ENCODE measurements at places on chromosomes 5 and 9.

GRCh38 chr9:94887721-94888120 lies 161.2 kb downstream of the AOPEP start:
- DNase-seq: no peak

DNA sequence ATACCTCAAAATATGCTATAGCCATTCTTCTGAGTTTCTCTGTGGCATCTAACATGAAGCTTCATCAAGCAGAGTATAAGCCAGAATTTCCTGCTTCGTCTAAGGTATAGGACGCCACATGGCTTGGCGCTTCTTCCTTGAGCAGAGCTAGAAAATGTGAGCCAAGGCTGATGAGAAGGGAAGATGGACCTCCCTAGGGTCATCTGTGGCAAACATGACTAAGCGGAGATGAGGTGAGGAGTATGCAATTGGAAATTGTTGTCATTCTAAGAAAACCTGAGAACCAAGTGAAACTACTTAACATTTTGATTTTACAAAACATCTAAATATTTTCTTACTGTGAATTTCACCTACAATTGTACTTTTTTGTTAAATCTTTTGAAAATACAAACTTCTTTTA lies 466.5 kb downstream of the PSAT1 start:
- no peak for DNase-seq

- no peak for DNase-seq
These were observed 9.4 kb downstream of the BARHL1 start for GRCh38 chr9:132591751-132592314.

DNA sequence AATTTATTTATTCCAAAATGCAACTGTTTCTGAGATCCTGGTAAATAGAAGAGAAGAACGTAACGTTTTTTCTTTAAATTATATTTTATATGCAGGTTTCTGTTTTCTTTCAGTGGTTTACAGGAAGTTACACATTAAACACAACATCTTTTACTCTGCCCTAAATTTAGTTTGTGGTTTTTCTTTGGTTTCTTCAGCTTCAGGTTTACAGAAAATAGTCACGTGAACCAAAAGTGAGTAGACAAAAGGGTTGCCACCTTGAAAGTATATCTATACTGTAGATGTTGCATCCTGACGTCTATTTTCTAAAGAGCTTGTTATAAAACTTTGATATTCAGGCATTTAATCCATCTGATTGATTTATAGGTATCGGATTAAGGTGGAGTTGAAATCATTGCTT lies 1236.6 kb downstream of the MAT2B start:
- DNase-seq: no peak

DNA sequence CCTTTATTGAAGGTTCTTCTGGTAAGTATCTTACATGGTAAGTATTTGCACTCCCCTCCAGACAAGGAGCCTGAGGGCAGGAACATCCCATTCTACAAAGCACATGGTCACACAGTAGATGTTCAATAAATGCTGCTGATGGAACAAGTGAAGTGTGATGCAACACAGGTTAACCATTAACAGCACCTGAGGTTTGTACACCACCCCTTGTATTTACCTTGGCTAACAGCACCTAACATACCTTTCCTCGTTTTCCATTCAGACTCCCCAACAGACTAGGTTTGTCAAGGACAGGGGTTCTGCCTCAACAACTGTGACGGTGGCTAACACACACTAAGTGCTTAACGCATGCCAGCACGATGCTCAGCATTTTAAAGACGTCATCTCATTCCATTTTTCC lies 213.6 kb downstream of the MAPKAP1 start:
- no peak for DNase-seq

DNA sequence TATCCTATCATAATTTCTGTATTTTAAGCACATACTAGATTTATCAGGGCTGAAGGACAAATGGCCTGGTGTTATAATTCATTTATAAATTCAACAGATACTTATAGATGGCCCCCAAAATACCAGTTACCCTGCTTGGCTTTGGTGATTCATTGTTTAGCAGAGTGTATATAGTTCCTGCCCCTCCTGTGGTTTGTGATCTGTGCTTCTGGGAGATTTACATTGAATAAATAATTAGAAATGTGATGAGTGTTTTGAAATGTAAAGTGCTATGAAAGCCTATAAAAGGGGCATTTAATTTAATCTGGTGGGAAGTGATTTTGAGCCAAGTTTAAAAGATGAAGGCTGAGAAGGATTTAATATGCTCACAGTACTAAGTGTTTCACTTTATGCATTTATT lies 36.7 kb upstream of the ZCCHC7 start:
- no peak for DNase-seq

GRCh38 chr5:128077526-128077925 lies 6.0 kb upstream of the SLC12A2 start:
- DNase-seq: no peak

Measured in stimulated activated CD4-positive, alpha-beta T cell treated with anti-CD3 and anti-CD28 coated beads, Interleukin-1b, Interleukin-23, amount 100 ng/mL, for 4 hours (primary cell).